A673 (cell line): ENCODE measurements at places on chromosomes 1 and 21.

DNA sequence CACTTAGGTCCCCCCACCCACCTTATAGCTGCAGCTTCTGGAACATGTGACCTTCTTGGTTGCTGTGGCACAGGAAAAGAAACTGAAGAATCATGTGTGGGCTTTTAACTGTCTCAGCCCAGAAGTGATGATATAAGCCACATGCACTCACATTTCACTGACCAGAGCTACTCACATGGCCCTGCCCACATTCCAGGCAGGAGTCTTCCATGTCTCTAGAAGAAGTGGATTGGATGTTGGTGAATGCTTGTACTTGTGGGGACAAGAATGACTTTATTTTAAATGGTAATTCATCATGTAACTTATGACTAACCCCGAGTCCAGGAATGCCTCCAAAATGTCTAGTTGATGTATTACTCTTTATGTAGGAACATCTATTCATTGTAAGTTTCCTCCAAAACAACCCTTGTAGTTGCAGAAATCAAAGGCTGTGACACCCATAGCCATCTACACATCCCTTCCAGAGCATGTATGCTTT is 15.8 kb upstream of the CAMK1G start:
- H3K27me3 ChIP-seq = no peaks in the 10 kb centered on the region
- no peak for DNase-seq
- H3K27ac ChIP-seq = no peak overlapping the region
- peaks cover 33% of the 10 kb centered on the region for H3K4me1 ChIP-seq
- no peak overlapping the region for H3K4me3 ChIP-seq

- H3K27me3 ChIP-seq = no peaks in the 10 kb centered on the region
- no peaks in the 10 kb centered on the region for H3K4me1 ChIP-seq
- no peak overlapping the region for H3K4me3 ChIP-seq
- H3K27ac ChIP-seq = no peak overlapping the region
- DNase-seq = no peak
Observed at GRCh38 chr1:181119093-181119989, 30.8 kb downstream of the IER5 start.

- peaks cover 22% of the 10 kb centered on the region for H3K36me3 ChIP-seq
- no peaks in the 10 kb centered on the region for H3K27me3 ChIP-seq
- peak overlapping the region; percentile 99 for H3K27ac ChIP-seq
- H3K4me1 ChIP-seq = peaks cover 12% of the 10 kb centered on the region
Observed at GRCh38 chr1:204410688-204411450, 748 bp downstream of the PPP1R15B start.

- peaks cover 28% of the 10 kb centered on the region for H3K4me1 ChIP-seq
- H3K4me3 ChIP-seq = no peak overlapping the region
- H3K27me3 ChIP-seq = no peaks in the 10 kb centered on the region
Observed at GRCh38 chr1:51969038-51969705, 21.3 kb downstream of the RAB3B start.
